ENCODE measurements at places on chromosomes 2 and 18.

GRCh38 chr2:227466887-227467600, 4.9 kb upstream of the AGFG1 start:
- no peak for DNase-seq

GRCh38 chr2:73736378-73736777, 767 bp downstream of the TPRKB start:
- DNase-seq: no peak

DNA sequence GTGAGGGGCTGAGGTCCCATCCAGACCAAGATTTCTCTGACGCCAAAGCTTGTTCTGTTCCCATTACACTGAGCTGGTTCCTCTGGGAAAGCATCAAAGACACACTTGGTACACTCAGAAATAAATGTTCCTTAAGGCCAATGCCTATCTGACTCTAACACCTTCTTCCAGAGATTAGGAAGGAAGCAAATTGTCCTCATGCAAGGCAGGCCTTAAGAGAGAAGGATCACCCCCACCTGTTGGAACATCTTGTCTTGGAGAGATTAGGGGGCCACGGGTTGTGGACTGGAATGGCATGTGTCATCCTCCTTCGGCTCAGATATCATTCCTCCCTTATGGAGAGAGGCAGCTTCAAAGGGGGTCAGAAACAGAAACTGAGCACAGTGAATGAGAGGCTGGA, 100.2 kb downstream of the ANKRD44 start:
- DNase-seq: no peak

DNA sequence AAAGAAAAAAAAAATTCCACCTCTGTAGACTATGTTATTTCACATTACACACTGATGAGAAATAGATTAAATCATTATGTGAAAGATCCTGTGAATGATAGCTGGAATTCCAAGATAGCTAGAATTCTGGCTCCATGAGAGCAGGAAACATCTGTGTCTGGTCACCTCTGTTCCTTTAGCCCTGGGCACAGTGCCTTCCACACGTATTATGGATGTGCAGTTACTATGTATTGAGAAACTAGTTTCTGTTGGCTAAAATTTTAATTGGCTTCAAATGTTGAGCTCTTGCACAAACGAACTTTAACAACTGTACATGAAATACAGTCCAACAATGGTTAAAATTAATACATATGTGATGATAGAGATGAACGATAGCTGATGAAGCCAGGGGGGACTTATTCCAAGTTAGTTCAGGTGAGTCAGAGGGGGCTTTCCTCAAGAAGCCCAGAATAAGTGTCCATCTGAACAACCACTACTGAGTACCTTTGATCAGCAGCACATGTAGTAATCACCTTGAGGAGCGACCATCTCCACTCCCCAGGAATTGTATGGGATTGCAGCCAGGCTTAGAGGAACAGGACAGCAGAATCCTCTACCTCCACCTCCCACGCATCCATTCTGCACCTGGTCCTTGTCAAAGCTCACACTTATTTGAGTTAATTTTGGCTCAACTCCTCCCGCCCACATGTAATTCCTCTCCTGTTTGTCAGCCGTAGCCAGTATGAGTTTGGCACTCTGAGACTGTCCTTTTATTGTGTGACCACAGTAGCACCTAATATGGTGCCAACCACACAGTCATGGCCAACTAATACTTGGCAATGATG, 68.6 kb downstream of the NABP1 start:
- DNase-seq: no peak

GRCh38 chr18:80239830-80240229, 7.5 kb downstream of the PARD6G start:
- DNase-seq: no peak

DNA sequence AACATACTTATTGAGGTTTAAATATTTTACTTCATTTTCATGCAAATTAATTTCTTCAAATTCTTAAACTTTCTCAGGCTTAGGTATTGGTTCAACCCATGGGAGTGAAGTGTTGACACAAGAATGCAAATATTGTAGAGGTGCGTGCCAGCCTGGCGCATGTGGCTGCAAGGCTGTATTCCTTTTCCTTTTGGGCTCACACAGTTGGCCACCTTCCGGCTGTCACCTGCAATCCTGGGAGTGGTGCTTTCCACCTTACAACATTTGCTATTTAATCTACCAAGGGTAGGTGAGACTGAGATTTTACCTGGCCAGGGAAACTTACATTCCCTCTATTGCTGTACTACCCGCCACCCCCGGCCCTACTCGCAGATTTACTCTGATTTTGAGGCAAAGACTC, 141.1 kb downstream of the DCC start:
- no peak for DNase-seq

GRCh38 chr2:43292851-43293743, 66.7 kb upstream of the ZFP36L2 start:
- DNase-seq: no peak

- DNase-seq: no peak
These were observed 80.8 kb upstream of the LCLAT1 start for GRCh38 chr2:30366199-30366691.

GRCh38 chr2:66478731-66479316, 43.9 kb downstream of the MEIS1 start:
- no peak for DNase-seq

DNA sequence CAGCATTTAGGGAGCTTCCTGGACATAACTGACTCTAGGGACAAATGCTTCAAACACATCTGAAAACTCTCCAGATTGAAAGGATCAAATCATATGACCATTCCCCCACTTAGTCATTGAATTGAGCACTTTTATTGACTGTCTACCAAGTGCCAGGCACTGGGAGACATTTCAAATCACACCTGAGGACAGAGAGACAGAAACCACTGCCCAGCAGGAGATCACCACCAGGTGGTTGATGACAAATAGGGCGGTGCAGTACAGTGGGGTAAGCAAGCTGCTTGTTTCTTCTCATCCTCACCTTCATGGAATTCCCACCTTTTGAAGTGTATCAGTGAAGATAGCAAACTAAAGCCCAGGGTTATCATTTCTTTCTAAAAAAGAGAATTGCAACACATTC, 19.0 kb upstream of the CXCR4 start:
- no peak for DNase-seq

DNA sequence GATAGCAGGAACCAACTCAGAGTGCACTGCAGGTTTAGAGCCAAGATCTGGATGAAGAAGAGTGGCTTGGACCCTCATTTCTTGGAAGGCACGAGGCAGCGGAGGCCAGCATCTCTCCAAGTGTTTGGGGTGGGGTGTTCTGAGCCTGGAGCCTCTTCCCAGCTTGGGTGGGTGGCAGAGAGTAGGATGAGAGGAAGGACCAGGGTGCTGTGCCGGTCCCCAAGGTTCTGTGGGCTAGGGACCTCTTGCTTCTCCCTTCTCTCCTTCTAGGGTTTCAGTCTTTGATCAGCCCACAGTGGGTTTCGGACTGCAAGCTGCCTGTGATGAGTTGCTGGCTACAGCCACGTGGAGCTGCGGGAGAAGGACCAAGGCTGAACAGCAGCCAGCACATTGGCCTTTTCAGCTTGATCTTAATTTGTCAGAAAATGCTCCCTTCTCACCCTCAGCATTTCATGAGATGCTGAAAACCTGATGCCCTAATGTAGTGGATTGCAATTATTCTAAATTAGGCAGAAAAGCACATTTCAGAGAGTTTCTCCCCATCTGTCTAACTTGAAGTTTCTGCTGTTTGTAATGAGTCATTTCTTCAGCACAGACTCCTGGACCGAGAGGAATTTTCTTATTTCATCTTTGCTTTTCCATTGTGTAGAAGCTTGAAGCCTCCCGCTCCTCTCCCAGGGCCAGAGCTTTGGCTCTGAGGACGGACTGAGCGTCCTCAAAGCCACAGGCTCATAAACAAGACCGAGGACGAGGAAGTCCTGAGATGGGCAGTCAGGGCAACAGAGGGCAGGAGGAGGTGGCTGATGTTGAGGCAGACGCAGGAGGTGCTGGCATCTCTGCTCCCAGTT, 99.1 kb upstream of the HDAC4 start:
- no peak for DNase-seq

DNA sequence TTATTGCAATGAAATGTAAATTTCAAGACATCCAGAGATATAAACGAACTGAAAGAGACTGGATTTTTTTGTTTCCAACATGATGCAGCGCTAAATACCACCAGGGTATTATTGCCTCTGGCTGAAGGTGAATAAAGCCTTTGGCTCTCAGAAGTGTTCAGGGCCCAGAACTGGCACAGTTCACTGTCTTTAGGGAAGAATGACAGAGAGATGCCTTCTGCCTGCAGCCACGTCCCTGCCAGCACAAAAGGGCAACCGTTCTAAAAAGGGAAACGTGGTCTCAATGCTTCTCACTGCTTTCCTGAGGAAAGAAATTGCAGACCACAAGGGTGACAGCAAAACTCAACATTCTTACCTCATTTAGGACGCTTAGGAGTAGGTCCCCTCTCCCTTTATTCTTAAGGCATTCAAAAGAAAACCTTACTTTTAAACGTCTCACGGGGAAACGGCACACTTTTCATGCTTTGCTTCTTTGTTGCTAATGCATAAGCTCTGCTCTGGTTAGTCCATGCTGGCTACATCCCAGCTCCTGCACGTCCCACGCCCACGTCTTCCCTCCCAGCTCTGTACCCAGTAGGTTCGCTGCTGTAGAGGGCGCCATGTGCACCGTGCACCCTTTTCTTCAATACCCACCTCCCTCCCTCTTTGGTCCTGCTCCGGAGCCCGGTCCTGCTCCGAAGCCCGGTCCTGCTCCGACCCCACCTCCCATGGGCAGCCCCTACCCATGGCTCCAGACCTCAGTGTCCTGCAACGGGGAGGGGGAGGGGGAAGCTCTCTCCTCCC, 171.0 kb downstream of the HRH4 start:
- no peak for DNase-seq

Data from activated CD4-positive, alpha-beta T cell treated with anti-CD3 and anti-CD28 coated beads for 24 hours (primary cell).